ENCODE measurements at places on chromosomes 3 and 15.

GRCh38 chr3:119184796-119185570 is 11.6 kb downstream of the UPK1B start:
- no peak for DNase-seq

- no peak for DNase-seq
These were observed 10.9 kb downstream of the SMAD3 start for GRCh38 chr15:67076147-67076843.

DNA sequence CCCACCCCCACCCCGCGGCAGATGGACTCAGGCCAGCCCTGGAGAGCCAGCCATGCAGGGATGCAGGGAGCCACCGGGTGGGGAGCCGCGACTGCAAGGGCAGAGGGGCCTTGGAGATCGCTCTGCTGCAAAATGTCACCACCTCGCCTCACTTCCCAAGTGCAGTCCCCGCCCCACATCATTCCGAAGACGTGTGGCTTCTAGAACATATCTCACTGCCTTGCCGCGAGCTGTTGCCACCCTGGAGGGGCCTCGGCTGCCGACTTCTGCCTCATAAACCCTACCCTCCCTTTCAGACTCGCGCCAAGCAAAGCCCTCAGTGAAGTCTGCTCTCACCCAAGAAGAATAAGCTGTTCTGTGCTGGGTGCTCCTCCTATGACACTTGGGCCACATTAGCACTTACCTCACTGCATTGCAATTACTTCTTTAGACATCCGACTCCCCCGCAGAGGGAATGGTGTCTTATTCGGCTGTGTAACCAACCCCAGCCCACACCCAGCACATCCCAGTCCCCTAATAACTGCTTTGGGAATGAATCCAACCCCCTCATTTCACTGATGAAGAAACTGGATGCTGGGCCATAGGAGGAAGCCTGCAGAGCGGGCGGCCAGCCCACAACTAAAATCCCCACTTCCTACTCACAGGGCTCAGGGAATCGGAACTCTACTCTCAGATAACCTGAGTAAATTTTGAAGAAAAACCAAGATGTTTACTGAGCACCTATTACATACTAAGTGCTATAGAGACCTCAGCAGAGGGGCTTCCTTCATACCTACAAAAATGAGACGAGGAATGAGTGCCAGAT is 8.6 kb downstream of the TLE3 start:
- DNase-seq = no peak

GRCh38 chr3:30370681-30371271 is 235.6 kb upstream of the TGFBR2 start:
- no peak for DNase-seq

- no peak for DNase-seq
These were observed 293.8 kb downstream of the IGSF11 start for GRCh38 chr3:118740722-118741290.

Data from NCI-H2081 (cell line).